Kidney capillary endothelial cell (primary cell): ENCODE measurements at places on chromosomes 13 and 19.
A peak's percentile ranks its signal among the peaks of the same experiment; 100 is the strongest.

GRCh38 chr13:46232281-46232680, 20.6 kb downstream of the LRRC63 start:
- DNase-seq: no peak

DNA sequence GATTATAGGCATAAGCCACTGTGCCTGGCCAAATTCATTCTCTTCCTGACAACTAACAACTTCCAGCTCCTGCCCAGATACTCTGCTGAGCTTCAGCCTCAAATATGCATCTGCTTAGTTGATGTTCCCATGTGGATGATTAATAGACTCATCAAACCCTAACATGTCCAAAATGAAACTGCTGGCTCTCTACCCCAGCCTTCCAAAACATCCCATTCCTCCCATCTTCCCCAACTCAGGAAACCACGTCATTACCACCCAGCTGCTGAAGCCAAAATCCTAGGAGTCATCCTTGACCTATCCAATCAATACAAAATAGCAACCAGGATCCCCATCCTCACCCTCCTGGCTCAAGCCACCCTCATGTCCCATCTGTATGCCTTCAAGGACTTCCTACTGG, 20.9 kb downstream of the POU2F2 start:
- no peak for DNase-seq

- peak; percentile 49 for DNase-seq
Observed at GRCh38 chr19:32318884-32319520, 26.4 kb upstream of the ZNF507 start.

GRCh38 chr13:47945738-47946137, 55.3 kb downstream of the SUCLA2 start:
- no peak for DNase-seq

GRCh38 chr13:22287343-22287920, 616.6 kb downstream of the FGF9 start:
- no peak for DNase-seq

- DNase-seq: no peak
Observed at GRCh38 chr19:35592226-35592625, 6.3 kb downstream of the PMIS2 start.

DNA sequence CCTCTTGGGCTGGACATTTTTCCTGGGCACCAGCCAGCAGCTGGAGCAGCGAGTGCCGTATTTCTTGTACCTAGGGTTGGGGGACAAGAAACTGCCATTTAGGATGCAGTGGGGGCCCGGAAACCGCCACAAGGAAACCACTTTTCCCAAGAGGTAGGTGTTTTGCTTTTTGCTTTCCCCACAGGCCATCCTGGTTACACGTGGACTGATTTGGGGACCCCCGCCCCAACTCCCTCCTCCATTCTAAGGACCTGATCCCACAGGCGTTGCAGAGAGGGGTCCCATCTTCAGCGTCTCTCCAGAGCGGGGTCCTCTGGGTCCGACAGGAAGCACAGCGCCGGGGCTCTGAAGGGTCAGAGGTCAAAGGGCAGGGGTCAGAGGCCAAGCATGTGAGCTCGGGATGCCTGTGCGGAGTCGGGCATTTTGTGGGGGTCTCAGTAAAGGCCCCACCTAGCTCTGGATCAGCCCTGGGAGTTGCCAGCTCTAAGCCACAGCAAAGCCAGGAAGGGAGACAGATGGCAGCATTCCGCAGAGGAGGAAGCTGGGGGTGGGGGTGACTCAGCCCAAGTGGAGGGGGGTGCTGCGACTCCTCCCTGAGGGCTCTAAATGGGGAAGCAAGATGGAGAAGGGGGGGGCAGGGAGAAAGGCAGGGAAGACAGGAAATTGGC, 4.3 kb downstream of the ZGLP1 start:
- peak; percentile 46 for DNase-seq

- no peak for DNase-seq
Observed at GRCh38 chr19:2974342-2975041, 2.9 kb upstream of the TLE6 start.

DNA sequence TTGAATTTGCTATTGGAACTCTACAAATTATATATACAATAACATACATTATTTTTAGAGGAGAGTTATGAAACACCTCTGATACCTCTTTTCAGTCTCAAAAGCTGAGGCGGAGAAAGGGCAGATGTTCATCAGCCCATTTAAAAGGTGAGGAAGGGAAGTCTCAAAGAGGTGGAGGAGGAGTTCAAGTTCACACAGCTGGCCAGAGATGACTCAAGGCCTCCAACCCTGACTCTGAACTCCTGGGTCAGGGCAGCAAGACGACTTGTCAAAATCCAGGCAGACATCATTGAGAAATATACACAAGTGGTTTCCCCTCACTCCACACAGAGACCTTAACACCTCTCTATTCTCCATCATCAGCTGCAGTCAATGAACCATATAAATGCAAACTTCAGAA, 2.1 kb downstream of the SIAH3 start:
- no peak for DNase-seq

DNA sequence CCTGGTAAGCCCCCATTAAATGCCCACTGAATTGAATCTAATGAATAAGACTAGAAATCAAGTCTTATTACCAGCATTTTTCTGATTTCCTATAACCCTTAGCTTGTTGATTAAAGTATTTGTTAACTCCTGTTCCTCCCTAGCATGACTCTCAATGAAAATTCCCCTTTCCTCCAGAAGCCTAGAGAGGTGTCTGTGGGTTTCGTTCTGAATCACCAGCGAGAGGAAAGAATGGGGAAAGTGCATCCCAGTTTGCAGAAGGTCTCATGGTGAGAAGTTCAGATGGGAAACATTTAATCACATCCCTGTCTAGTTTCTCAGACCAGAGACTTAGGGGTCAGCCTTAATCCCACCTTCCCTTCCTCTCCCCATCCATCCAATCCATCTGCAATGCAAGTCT, 26.9 kb downstream of the POU2F2 start:
- DNase-seq: no peak

- no peak for DNase-seq
Observed at GRCh38 chr13:113584870-113585671, 518 bp downstream of the TFDP1 start.

GRCh38 chr13:99689955-99690354, 188.7 kb downstream of the TM9SF2 start:
- no peak for DNase-seq

DNA sequence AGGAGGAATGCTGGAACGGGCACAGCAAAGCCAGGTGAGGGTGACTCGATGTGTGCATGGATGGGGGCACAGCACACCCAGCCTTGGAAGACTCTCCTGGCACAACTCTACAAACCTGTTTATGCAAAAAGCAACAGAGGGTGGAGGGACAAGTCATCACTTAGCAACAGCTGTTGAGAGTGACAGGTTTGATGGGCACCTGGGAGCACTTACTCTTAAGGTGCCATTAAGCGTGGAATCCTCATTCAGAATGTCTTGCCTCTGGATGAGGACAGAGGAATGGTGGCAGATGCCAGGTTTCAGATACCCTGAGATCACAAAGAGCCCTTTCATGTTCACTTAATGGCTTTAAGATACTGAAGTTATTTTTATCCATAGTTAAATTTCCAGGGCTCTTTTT, 97.0 kb downstream of the DCT start:
- no peak for DNase-seq

DNA sequence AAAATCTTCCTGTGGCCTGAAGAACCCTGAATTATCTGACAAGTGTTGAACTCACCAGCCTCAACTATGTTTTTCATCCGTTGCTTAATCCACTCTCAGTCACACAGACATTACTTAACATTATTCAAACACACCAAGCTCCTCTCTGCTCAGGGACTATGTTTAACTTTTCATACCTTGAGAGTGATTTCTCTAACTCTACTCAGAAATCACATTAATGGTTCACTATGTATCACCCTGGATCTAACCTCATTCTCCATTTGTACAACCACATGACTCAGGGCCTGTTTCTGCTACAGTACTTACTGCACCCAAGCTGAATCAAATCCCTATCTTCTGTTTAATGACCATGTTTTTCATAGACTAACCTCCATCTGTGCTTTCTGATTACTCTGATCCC, 553.7 kb upstream of the PRR20A start:
- DNase-seq: no peak

- no peak for DNase-seq
Observed at GRCh38 chr13:57820924-57821323, 189.4 kb downstream of the PCDH17 start.

DNA sequence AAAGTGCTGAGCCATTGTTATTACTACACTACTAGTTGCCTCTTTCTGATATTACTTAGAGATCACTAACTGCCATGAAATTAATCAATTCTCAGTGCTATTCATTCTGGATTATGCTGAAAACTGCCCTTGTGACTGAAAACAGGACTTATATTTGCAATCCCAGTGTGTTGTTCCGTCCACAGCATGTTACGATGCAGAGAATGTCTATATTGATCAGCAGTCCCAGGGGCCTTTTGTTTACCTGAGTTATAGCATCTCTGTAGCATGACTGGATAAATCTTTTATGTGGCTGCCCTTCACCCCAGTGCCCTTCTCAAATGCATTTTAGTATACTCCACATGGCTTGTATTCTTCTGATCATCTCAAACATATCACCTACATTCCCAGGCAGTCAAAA, 251.0 kb downstream of the GPC5 start:
- DNase-seq: no peak

DNA sequence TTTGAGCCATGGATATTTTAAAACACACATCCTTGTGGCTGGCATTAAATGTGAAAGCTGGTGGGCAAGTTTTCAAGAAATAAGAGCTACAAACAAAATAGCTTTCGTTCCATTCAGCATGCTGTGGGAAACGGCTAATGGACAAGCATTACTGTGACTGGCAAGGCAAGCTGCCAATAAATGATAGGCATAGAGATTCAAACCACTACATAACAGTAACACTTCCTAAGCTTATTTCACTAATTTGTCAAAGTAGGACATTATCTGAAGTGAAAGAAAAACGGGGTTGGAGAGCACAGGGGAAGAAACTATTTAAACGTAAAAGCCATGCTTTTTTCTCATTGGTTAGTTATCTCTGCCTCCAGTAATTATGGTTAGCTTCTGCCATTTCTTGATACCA, 26.0 kb downstream of the OBI1 start:
- DNase-seq: no peak

DNA sequence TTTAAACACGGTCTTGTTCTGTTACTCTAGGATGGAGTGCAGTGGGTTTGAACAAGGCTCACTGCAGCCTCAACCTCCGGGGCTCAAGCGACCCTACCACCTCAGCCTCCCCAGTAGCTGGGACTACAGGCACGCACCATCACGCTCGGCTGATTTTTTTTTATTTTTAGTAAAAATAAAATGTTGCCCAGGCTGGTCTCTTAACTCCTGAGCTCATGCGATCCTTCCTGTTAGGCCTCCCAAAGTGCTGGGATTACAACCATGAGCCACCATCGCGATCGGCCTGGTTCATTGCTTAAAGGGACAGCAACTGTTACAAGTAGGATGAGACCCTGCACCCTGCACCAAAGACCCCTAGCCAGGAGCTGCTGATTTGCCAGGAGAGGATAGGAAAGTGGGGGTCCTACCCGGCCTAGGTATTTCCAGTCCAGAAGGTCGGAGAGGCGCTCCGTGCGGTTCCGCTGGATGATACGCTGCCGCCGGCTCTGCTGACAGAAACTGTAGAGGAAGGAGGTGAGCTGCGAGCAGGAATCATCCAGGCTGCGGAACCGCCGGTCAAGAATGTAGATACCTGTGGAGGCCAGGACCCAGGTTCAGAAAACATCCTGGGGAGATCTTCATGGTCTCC, 5.1 kb downstream of the FTL start:
- no peak for DNase-seq

DNA sequence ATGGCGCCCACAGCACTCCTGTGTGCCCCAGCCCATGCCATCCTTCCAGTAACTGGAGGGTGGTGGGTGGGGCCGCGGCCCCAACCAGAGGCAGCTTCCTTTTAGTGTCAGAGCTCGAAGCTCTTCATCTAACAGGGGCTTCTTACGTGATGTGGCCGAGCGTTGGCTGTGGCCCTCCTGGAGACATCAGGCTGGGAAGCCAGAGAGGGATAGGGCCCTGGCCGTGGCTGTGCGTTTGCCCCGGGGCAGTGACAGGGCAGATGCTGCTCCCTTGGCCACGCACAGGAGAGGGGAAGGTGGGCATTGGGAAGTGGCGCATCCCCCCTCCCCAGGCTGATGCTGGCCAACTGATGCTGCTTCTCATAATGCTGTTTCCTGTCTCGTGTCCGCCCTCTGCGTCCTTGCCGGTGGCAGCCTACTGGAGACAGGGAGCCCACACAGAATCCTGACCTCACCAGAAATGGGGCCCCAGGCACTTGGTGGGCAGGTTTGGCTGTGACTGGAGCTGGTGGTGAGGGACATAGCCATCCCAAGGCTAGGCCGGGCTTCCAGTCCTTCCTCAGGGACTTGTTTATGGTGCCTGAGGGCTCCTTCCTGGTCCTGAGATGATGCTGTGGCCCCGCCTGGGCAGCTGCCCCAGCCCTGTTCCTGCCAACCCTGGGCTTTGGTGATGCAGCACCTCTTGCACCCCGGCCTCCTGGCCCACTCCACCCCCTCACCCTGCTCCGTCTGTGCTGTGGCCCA, 34.3 kb downstream of the ATP4B start:
- DNase-seq: no peak

DNA sequence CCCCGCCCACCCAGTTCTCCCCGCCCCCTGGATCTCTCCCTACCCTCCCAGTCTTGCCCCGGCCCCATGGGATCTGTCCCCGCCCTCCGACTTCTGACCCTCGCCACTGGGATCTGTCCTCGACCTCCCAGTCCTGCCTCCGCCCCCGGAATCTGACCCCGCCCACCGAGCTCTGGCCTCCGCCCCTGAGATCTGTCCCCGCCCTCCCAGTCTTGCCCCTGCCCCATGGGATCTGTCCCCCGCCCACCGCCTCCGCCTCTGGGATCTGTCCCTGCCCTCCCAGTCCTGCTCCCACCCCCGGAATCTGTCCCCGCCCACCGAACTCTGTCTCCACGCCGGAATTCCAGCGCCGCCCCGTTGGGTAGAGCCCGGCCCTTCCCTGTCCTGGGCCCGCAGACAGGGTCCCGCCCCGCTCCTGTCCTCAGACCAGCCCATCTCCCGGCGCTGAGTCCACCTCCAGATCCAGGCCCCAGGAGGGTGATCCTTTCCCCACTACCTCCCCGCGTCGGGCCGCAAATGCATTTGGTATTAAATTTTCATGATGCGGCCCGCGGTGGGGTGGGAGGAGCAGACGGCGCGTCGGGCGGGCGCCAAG, 1.5 kb upstream of the SLC17A7 start:
- DNase-seq: peak; percentile 61

DNA sequence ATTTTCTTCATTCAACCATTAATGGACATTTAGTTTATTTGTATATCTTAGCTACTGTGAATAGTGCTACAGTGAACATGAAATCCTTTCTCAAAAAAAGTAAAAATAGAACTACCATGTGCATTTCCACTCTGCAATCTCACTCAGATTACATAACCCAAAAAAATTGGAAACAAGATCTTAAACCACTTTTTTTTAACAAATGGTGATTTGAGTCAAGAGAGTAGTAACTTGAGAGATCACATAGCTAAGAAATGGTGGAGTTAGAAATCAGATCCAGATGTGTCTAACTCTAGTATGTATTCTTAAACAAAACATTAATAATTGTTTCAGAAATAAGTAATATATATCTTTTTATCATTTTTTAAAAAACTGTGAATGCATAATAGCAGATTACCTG, 318.3 kb upstream of the SGCG start:
- DNase-seq: no peak
